Left hindlimb (tissue), 1 donor: ENCODE measurements at places on chromosomes 2 and 18.

DNA sequence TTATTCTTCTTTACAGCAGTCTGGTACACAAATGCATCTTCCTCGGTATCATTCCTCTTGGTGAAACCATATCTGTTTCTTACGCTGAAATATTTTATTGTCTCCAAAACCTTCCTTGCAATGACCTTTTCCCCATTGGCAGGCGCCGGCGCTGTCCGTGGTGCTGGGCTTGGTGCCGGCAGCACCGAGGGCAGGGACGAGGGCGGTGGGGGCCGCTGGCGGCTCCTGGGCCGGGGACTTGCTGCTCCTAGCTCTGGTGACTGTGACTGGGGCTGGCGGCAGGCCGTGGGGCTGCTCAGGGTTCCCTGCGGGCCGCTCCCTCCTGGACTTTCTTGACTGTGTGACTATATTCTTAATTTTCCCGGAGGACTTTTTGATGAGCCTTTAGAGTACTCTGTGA lies 72.5 kb downstream of the GPR39 start:
- peak; percentile 42 for DNase-seq

GRCh38 chr2:58562276-58562675 lies 321.2 kb upstream of the FANCL start:
- no peak for DNase-seq

- DNase-seq, result no peak
These were observed 96.2 kb upstream of the RMP24 start for GRCh38 chr18:35876243-35876642.

DNA sequence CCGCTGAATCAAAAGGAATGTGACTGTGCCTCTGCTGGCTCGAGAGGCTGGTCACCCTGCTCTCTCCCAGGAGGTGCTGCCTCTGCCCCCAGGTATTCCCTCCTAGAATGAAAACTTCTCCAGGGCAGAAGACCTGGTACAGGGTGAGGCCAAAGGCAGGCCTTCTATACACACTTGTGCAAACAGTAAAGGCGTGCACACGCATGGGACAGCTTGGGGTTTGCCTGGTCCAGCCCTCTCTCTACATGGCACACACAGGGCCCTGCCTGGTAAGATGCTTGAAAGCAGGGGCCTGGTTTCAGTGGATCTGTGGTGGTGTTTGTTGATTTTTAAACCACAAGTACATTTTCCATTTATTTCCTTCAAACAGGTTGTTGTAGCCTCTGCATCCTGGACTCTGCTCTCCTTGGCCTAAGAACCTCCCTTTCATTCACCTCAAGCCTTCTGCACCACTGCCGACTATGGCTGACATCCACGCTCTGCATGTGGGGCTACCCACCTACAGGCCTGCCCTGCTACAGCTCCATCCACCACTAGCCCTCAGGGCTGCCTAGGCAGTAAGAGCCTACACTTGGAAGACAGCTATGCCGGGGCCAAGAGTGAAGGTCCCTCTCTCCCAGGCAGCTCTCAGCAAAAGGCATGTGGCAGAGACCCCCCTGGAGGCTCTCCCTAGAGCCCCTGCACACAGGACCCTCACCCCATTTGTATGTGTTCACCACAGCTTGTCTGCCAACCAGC lies 190.7 kb downstream of the ZBTB7C start:
- DNase-seq, result no peak

DNA sequence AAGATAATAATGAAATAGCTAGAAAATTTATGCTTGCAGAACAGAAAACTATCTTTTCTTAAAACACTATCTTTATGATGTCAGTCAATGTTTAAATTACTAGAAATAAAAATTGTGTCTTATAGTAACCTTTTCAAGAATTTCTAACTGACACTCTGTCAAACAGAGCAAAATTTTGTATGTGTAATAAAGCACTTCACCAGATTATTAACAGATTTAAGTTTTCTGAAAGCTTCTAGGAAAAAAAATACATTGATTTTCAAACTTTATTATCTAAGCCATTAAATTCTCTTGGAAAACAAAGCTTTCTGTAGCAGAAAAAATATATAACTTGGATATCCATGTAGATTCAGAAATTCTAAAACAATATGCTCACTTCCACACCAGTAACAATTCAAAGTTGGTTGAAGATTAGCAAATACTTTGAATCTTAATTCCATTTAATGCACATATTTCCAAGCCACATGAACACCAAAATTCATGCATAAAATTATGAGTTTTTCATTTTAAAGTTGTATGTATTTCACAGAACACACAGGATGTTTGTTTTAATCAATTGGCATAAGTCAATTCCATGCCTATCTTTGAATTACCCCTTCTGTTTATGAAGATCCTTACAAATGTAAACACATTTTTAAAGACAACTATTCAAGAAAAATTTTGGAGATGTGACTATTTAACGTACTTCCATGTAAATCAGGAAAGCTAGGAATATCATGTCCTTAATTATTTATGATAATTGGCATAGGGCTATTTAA lies 19.9 kb downstream of the FN1 start:
- no peak for DNase-seq
